ENCODE measurements at places on chromosomes 2 and 18.

- no peak for DNase-seq
These were observed 9.7 kb upstream of the SLC39A10 start for GRCh38 chr2:195647302-195647701.

GRCh38 chr2:190809139-190809764, 71.4 kb upstream of the GLS start:
- DNase-seq = no peak

- no peak for DNase-seq
These were observed 678 bp upstream of the ZNF24 start for GRCh38 chr18:35344736-35345459.

- DNase-seq = no peak
These were observed 35.4 kb downstream of the INSIG2 start for GRCh38 chr2:118123561-118124232.

DNA sequence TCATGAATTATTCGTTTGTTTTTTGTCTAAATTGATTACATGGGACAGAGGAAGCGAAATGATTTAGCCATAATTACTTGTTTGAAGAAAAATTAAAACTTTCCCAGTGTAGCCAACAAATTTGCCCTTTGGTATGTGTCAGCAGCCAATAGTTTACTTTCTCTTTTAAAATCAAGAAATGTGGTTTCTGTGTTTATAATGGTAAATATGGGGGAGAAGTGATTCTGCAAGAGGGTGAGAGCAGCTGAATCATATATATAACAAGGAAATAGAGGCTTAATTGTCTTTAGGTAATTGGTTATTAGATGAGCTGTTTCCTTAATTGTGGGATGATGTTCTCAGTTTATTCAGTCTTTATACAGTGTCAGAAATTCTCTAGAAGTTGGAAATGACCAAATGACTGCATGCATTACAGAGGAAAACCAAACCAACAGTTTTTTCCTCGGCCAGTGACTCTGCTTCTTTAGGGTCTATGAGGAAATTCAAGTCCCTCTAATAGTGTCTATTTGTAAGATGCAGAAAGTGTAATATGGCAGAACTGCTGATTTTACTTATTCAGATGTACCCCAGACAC, 132.9 kb downstream of the AGPS start:
- DNase-seq = no peak

- DNase-seq = no peak
These were observed 219.7 kb upstream of the PKDCC start for GRCh38 chr2:41828052-41828643.
